ENCODE measurements at places on chromosomes 11 and 22. TPM values are rescaled to one million over a fixed set of nuclear protein-coding genes. Genes with fewer than 3 reads are reported as not detected.

DNA sequence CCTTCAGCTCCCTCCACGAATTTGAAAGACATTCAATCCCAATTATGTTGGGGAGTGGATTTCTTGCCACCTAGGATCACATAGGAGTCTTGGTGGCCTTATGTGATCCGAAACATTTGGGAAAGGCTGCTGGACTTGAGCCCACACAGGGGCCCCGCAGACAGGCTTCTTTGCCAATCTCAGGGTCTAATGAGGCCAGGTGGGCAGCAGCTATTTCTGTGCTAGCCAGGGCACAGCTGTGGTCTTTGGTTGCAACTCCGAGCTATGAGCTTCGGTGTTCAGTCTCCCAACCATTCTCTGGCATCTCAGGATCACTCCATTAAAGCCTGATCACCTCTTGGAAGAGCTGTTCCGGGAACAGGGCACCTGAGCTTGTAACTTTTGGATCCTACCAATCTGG lies 84.4 kb downstream of the TP53I11 start:
- H3K4me3 ChIP-seq: no peak overlapping the region
- H3K27me3 ChIP-seq: no peaks in the 10 kb centered on the region
- no peak for DNase-seq
- peaks cover 49% of the 10 kb centered on the region for H3K4me1 ChIP-seq
- peaks cover 5% of the 10 kb centered on the region for H3K36me3 ChIP-seq

DNA sequence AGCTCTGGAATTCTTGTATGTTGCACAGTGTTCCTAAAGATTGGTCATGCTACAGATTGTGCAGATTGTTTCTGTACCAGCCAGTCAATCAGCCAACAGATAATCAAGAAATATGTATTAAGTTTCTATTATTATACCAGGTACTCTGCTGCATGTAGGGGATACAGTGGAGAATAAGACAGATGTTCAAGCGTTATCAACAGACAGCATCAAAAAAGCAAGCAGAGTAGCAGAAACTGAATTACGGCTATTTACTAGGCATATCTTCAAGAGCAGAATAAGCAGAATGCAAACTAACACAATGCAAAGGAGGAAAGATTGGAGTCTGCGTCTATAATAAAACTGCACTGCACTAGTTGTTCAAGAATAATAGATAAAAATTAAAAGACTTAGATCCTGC lies 278.6 kb downstream of the ETS1 start:
- H3K27ac ChIP-seq: no peak overlapping the region
- H3K4me1 ChIP-seq: no peaks in the 10 kb centered on the region
- no peak for DNase-seq
- H3K36me3 ChIP-seq: no peaks in the 10 kb centered on the region
- H3K27me3 ChIP-seq: no peaks in the 10 kb centered on the region

GRCh38 chr22:21025266-21025665 lies 7.1 kb downstream of the SLC7A4 start:
- H3K4me1 ChIP-seq: peaks cover 33% of the 10 kb centered on the region
- no peak overlapping the region for H3K27ac ChIP-seq
- H3K27me3 ChIP-seq: no peaks in the 10 kb centered on the region
- H3K4me3 ChIP-seq: no peak overlapping the region

DNA sequence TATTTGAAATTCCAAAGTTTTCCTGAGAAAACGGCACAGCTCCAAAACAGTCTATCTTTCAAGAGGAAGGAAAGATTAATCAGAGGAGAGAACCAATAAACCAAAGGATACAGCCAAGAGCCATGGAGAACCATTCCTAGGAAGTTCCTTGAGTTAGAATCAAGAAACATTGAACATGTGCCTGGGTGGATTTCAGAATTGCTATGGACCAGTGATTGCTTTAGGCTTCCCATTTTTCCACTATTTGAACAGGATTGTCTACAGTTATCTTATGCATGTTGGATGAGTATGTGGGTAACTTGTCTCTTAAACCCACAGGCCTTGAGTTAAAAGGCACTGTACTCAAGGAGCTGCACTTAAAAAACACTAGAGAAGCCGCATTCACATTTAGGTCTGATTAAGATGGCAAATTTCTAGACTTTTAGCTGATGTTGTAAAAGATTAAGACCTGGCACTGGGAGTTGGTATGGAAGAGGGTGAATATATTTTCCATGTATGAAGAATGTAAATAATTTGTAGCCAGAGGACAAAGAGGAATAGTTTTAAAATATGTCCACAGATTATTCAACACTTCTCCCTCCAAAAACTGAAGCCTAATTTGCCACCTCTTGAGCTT lies 11.2 kb upstream of the DEUP1 start:
- H3K27me3 ChIP-seq: no peaks in the 10 kb centered on the region
- no peak for DNase-seq
- no peaks in the 10 kb centered on the region for H3K36me3 ChIP-seq
- H3K4me3 ChIP-seq: no peak overlapping the region
- no peaks in the 10 kb centered on the region for H3K4me1 ChIP-seq
- no peak overlapping the region for H3K27ac ChIP-seq

DNA sequence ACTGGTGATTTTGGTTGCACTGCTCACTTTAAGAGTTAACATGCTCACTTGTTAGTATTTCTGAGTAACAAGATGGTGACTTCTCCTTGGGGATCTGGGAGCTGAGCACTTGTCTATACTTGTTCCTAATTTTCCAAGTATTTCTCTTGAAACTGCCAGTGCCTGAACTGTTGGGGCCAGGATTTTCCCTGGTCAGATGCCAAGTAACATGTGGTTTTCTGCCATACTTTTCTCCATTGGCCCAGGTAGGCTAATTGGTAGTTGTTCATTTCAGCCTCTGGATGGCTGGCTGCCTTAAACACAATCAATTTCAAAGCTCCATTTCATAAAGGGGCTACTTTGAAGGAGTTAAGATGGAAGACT lies 35.0 kb downstream of the RNF141 start:
- H3K27ac ChIP-seq: no peak overlapping the region
- peaks cover 9% of the 10 kb centered on the region for H3K36me3 ChIP-seq
- H3K4me1 ChIP-seq: no peaks in the 10 kb centered on the region
- H3K27me3 ChIP-seq: no peaks in the 10 kb centered on the region
- no peak for DNase-seq
- H3K4me3 ChIP-seq: no peak overlapping the region

OR8G1 gene
- total RNA-seq: not detected

All from spinal cord (tissue), 10 donors.